NCI-H774 (cell line): ENCODE measurements at places on chromosomes 4 and X.

GRCh38 chr4:176302283-176303275 lies 17.2 kb upstream of the SPCS3 start:
- DNase-seq: no peak

- peak; percentile 30 for DNase-seq
Observed at GRCh38 chr4:94577136-94577535, 125.4 kb downstream of the PDLIM5 start.

DNA sequence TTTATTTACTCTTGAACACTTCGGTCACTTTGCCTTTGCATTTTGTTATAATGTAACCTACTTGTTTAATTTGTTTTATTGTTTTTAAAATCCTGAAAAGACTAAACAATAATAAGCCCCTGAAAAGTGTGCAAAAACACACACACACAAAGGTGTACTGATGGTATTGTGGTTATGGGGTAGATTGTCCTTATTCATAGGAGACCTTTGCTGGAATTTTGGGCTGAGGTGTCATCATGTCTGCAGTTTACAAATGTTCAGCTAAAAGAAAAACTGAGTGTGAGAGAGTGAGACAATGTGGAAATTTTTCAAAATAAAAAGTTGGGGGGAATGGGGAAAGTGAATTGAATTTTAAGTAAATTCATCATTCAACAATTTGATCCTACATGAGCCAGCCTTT lies 174.9 kb downstream of the QDPR start:
- DNase-seq: no peak

GRCh38 chr4:87529187-87529586 lies at the start of gene SPARCL1:
TSS of gene SPARCL1 (minus strand) at chr4:87529376. CDS start at chr4:87499574, 29,802 bp downstream.
- no peak for DNase-seq

DNA sequence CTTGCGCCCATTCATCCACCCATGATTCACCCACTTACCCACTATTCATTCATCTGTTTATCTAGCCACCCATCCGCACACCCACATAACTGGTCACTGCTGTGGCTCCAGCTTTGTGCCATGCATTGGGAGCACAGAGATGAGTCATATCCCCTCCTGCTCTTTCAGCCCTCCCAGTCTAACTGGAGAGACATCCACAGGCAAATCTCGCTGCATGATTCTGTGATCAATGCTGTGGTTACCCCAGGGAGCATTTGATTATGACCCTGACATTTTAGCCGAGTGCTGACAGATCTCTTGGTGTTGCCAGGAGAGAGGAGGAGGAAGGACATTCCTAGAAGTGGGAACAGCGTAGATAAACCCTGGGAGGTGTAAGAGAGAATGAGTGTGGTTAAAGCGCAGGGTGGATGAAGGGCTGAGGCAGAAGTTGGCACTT lies 10.4 kb upstream of the PORCN start:
- DNase-seq: no peak

DNA sequence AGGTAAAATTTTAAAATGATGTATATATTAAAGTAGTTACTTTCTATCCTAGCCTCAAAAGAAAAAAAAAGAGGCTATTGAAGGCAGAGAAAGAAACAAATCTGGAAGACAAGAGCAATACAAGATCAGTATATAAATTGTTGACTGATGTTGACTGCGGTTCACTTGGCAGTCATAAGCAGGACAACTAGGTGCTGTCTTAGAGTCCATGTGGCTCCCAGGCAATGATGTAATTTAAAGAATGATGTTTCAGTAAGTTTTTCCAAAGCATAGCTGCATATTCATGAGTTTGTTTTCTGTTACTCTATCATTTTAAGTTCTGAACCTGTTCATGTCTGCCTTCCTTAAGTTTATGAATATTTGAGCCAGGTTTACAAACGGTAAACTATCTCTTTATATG lies 630.2 kb downstream of the FAT4 start:
- no peak for DNase-seq

DNA sequence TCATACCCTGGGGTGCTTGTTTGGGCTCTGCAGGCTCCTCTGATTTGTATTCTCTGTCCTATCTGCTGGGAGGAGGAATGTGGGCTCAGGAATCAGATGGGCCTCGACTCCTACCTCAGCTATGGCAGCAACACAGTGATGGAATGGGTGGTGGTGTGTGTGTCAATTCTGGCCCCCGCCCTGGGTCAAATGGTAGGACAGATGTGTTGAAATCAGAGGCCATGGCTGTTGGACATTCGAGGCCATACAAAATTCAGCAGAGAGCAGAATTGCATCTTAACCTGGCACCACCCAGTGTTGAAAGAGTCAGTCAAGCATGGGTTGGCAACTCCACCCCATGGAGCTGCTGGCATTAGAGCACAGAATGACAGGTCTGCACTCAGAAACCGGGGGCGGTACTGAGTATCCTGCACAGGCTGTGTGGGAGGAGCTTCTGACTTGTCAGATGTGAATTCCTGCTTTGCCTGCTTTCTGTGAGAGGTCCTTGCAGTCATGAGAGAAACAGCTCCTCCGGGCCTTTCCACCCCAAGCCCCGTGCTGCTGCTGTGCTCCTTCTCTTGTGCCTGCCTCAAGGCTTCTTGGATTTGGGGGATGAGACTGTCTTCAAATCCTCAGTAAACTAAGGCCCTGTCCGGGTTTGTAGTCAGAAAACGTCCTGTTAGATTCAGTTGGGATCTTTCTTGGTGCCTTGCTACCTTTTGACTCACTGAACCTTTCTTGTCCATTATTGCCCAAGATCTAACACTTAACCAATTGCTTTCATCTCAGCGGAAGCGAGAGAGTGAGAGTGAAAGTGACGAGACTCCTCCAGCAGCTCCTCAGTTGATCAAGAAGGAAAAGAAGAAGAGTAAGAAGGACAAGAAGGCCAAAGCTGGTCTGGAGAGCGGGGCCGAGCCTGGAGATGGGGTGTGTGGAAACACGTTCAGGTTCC lies 13.0 kb downstream of the DKC1 start:
- no peak for DNase-seq

DNA sequence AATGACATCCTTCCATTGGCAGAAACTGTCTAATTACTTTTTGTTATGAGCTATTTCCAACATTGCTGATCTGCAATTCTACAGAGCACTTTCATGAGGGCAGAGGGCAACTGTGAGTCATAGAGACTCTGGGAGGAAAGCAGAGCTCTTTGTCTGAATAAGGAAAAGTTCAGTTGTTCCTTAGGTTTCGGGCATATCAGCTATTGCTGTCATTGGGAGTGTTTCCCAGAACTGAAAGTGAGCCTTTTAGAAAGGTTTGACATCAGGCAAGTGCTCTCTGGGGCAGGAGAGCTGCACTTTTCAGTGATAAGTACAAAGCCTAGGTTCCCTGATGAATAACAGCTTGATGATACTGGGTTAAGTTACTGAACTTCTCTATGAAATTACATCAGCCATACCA lies 119.2 kb upstream of the EDNRA start:
- DNase-seq: no peak

DNA sequence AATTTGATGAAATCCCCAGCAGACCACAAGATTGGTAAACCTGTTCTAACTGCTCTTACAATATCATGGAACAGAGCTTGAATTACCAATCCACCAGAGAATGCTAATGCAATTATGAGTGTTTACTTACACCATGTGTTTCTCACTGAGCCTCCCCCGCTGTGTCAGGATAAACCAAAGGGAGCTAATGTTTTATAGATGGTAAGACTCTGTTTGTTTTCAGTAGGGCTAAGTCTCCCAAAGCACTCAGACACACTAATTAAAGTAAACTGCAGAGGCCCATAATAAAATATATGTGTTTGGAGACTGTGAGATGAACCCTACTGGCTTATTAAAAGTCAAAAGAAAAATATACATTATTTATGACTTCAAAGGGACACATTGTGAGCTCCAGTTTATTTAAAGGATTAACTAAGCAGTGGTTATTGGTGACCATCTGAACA lies 261.7 kb upstream of the FAM241A start:
- DNase-seq: peak; percentile 50

- DNase-seq: no peak
Observed at GRCh38 chrX:39304746-39305145, 503.5 kb downstream of the MID1IP1 start.

- no peak for DNase-seq
Observed at GRCh38 chrX:39310891-39311290, 509.6 kb downstream of the MID1IP1 start.

GRCh38 chrX:14015294-14015693 lies 14.4 kb downstream of the GEMIN8 start:
- DNase-seq: no peak

- no peak for DNase-seq
Observed at GRCh38 chr4:172813359-172813923, 355.2 kb upstream of the GALNT7 start.

DNA sequence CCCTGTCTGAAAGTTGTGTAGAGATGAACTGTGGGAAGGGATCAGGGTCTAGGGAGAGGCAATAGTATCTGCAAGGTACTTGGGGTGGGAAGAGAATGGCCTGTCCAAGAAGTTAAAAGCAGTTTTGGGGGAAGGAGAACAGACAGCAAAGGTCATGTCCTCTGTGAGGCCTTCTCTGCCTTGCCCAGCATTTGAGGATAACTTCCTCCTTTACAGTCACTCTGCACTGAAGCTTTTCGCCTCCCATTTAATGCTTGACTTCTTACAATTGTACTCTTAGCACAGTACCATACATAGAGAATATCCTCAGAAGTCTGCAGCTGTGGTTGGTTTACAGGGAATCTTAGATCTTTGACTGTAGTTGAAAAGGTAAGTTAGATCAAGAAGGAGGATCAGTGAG lies 121.8 kb upstream of the AP1S2 start:
- no peak for DNase-seq

- DNase-seq: no peak
Observed at GRCh38 chr4:172995161-172995560, 173.4 kb upstream of the GALNT7 start.

GRCh38 chrX:905848-906566 lies 275.4 kb downstream of the SHOX start:
- no peak for DNase-seq

DNA sequence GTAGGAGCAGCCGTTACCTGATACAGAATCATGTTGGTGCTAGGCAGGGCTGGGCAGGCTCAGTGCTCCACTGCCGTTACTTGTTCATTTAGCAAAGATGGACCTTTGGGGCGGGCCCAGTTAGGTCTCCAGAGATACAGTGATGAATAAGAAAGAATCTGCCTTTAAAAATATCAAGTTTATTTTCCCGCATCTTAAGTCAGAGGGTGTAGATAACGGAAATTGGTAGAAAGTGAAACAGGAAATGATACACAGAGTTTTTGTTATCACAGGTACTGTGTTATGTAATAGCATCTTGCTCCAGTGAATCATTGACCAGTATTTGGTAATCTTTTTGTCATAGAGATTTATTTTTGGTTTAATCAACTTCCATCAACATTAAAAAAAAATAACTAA lies 5.5 kb downstream of the TMEM131L start:
- no peak for DNase-seq

DNA sequence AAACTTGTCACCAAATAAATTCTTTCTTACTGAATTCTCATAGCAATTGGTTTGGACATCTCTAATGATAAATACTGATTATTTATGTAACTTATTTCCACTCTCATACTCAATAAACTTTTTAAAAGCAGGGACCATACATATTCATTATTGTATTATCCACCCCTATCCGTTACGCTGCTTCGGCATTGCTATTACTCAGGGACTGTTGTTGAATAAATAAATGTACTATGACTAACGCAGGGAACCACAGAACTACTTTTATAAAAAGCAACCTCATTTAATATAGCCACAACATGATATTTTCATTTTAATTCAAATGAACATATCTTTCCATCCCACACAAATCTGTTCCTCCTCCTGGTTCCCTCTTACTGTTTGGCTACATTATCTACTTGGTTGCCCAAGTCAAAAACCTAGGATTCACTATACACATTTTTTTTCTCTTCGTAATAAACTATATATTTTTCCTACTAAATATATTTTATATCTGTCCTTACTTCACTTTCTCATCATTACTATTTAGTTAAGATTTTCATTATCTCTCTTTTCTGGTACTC lies 14.9 kb upstream of the ANKRD50 start:
- no peak for DNase-seq

- no peak for DNase-seq
Observed at GRCh38 chr4:81905971-81906370, 434.3 kb upstream of the RASGEF1B start.

DNA sequence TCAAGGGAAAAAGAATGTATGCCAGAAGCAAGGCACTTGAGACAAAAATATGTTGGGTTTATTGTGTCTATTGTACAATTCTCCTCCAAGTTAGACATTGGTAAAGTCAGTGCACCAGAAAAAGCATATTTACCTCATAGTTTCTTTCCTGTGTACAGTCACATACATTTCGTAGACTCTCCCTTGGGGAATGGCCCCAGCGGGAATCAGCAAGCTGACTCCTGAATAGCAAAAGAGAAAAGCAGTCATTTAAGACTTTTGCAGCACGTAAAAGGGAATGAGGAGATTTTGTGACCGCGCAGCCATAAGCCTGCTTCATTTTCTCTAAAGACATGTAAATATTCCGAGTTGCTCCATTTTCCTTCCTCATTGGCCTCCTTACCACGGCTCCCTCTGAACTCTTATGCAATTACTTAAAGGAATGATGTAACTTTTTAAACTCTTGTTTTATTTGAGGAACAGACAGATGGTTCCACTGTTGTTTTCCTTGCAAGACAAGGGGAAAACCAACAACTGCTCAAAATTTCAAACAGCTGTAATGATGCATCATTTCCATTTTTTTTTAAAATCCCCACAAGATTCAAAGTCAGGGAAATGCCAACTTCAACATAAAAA lies 332.7 kb downstream of the UNC5C start:
- no peak for DNase-seq

DNA sequence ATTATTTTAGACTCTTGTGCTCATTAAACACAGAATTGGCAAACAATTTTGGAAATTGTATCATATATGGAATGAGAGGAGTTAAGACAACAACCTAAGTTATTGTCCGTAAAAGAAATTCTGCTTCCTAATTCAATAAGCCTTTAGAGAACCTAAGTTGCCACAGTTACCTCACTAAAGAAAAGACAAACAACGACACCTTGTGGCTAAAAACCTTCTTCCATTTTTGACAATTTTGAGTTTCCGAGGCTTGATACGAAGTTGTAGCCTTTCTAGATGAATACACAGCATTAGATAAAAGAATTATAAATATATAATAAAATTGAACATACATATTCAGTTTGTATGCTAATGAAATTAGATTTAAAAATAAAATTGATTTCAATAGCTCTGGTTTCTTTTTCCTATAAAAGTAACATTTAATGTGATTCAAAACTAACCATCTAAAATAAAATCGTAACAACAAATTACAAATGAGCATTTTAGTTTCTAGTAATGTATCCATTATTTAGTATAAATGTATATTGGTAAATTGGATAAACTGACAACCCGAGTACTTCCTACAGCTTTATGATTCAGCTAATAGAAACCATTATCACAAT lies 275.1 kb downstream of the GPM6A start:
- DNase-seq: peak; percentile 35

DNA sequence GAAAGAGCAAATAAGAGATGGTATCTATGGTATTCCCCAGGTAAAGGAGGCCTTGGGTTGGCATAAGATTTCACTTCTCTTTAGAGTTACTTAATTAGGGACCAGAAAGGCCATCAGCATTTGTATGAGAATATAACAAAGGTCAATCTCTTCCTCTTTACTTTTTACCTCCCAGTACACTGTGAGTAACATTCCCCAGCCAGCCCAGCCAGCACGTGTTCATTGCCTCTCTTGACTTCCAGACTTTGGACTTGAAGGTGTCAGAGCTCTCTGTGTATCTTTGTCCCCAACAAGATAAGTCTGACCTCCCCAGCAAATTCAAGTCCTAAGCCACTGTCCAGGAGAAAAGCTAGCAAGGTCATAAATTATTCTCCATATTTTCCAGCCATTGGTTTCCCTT lies 110.5 kb downstream of the AR start:
- no peak for DNase-seq

GRCh38 chr4:40204507-40205258 lies 7.9 kb downstream of the RHOH start:
- no peak for DNase-seq
